Stimulated activated CD4-positive, alpha-beta T cell treated with anti-CD3 and anti-CD28 coated beads, TNF-alpha, amount 100 ng/mL, for 1 hour (primary cell): ENCODE measurements at places on chromosomes 16 and 17.

DNA sequence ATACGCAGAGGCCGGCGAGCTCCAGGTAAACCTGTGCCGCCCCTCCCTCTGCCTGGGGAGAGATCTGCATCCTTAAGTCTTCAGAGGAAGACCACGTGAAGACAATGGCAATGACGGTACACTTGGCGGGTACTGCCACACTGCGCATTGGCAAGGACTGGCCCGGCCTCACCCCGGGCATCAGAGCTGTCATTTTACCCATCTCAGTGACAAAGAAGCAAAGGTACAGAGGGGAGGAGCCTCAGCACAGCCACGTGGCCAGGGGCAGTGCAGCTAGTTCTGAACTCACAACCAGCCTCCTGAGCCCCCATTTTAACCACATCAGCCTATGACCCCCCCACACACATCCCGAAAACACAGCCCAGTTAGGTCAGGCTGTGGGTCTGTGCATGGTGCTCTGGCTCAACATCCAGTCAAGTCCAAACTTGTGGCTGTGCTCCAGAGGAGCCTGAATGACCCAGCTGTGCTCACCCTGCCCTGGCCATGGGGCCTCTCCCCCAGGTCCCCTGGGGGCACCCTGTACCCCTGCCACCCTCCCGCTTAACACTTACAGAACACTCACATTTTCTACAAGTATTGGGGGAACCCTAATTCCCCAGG lies 80.6 kb downstream of the C16orf95 start:
- no peak for DNase-seq

DNA sequence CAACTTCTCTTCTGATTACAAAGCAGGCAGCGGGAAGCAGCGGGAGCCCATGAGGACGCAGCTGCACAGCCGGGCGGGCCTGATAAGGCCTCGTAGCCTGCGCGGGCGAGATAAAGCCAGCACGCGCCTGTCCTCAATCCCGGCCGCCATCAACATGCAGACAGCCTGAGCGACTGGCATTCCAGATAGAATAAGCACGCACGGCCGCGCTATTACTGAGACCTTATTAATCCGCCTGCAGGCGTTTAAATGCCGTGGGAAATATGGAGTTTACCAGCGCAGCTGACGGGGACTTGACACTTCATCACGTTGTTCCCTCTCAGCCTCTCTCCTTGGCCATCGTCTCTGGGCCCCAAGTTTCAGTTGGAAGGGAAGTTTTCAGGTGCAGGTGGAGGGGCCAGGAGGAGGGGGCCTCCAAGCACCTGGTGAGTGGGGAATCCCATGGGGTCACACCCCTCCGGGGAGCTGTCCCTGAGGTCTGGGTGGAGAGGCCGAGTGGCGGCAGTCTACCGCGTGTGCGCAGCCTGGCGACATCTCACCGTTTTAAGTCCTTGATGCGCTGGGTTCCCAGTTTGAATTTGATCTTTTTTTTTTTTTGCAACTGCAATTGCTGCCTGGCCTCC lies 27.3 kb upstream of the CBFA2T3 start:
- DNase-seq: no peak

DNA sequence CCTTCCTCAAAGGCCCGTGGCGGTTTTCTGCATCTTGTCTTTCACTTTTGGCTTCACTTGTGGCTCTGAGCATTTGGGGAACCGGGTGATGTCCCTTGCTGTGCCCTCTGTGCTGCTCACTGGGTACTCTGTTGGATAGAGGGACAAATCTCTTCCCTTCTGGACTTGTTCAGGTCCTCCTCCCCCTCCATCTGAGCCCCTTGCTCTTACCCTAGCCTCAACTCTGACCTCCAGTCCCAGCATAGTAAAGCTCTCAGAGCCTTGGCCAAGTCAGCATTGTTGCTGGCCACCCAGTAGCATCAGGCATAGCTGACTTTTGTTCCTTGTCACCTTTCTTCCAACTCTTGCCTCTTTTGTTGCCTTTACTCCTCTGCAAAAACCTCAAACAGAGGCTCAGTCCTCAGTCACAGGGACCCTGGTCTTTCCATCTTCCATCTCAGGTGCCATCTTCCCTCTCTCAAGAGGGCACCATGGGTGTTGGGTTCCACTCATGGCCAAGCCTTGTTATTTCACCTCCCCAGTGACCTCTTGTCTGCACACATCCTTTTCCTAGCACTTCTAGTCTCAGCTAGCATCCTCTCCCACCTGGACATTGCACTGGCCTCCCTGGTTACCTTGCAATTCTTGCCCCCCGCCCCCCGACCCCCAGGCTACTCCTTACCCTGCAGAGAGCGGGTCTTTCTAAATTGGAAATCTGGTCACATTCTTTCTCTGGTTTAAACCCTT lies 393 bp upstream of the PSMB10 start:
- DNase-seq: no peak

GRCh38 chr16:85194307-85195270 lies 82.3 kb upstream of the CIBAR2 start:
- DNase-seq: no peak

- no peak for DNase-seq
These were observed 84.6 kb downstream of the KANSL1 start for GRCh38 chr17:46108550-46109110.

DNA sequence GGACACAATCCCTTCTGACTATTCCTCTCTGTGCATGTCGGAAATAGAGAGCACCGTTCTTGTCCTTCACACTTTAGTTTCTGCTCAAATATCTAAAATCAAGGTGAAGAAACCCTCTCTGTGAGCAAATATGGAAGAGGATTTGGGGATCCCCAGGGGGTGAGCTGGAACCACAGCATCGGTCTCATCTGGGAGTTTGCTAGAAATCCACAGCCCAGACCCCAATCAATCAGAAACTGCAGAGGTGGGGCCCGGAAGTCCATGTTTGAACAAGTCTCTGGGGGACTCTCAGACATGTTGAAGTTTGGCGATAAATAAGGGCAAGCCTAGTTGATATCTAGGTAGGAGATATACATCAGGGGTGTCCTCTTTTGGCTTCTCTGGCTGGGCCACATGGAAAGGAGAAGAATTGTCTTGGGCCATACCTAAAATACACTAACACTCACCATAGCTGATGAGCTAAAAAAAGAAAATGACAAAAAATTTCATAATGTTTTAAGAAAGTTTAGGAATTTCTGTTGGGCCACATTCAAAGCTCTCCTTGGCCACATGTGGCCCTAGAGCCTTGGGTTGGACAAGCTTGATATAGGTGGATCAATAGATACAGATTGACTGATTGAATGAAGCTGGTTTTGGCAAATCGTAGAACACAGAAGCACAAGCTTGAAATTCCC lies 168.0 kb upstream of the FOXF1 start:
- no peak for DNase-seq

DNA sequence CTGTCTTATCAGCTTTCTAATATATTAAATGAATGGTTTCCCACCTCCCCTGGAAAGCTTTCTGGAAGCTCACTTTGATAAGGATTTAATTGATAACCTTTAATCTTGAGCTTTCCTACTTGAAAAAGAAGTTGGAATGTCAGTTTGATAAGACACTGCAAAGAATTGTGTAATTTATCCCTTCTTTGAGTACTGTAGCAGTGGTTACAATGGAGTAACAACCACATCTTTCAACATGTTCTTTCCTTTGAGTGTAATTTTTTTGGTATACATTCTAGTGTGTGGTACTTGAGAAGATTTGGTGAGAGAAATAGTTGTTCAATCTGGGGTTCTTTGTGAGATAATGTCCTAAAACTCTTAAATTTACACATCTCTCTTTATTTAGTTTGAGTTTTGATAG lies 43.4 kb downstream of the CPD start:
- no peak for DNase-seq
